ENCODE measurements at places on chromosomes 11 and 22. TPM values are rescaled to one million over a fixed set of nuclear protein-coding genes. Genes with fewer than 3 reads are reported as not detected.

- no peak for DNase-seq
Observed at GRCh38 chr22:27195494-27195893, 538.1 kb downstream of the MIAT start.

DNA sequence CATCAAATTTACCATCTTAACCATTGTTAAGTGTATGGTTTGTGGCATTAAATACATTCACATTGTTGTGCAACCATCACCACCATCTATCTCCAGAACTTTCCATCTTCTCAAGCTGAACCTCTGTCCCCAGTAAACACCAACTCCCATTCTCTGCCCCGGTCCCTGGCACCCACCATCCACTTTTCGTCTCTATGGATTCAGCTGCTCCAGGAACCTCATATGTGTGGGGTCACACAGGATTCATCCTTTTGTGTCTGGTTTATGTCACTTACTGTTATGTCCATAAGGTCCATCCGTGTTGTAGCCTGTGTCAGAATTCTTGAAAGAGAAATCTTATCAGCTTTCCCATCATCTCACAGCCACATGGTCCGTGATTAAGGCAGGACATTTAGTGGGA, 16.3 kb downstream of the TSPAN32 start:
- no peak for DNase-seq

GRCh38 chr11:120842195-120842594, 181.7 kb upstream of the TBCEL start:
- peak; percentile 11 for DNase-seq

GRCh38 chr22:50467341-50467740, 7.5 kb downstream of the SBF1 start:
- DNase-seq: no peak

DNA sequence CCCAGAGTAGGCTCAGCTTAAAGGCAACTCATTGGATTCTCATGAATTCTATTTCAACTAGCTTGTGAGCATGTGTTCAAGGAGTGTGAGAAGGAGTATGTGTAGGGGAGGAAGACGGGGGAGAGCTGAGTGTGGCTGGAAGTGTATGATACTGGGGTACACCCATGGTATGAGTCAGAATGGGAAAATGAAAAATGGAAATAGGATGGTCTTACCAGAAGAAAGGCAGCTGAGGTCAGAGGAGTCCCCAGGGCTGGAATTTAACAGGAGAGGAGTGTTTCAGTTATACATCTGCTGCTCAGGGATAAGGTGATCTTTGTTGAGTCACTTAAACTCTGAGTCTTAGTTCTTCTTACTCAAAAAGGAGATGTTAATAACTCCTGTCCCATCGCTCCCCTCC, 6.7 kb upstream of the ADAMTS15 start:
- no peak for DNase-seq

DNA sequence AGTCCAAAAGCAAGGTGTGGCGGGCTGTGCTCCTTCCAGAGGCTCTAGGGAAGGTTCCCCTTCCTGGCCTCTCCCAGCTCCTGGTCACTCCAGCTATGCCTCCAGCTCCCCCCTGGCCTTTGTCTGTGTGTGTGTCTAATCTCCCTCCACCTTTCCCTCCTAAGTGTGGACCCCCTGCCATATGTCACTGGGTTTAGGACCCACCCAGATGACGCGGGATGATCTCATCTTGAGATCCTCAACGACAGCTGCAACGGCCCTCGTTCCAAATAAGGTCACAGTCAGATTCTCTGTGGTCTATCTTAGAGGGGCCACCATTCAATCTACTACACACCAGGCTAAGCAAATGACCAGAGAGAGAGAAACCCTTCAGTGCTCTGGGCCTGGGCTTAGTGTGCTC, 107.9 kb downstream of the ARHGAP8 start:
- DNase-seq: no peak

- no peak for DNase-seq
Observed at GRCh38 chr11:75453916-75454655, 21.1 kb upstream of the KLHL35 start.

DNA sequence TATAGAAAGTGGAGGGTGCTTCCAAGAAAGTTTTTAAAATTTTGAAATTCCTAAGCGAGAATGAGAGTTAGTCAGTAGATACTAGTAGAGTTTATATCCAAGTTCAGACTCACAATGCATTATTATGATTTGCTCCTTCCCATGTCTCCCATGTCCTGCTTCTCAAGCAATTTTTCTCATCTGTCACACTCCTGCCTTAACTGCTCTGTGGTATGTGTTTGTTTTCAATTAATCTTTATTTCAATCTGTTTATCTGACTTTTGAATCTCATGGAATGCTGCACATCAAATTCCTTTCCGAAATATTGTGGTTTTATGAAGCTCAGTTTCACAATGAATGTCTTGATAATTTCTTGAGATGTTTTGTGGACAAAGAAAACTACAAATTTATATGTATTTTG, 18.1 kb downstream of the THY1 start:
- no peak for DNase-seq

DNA sequence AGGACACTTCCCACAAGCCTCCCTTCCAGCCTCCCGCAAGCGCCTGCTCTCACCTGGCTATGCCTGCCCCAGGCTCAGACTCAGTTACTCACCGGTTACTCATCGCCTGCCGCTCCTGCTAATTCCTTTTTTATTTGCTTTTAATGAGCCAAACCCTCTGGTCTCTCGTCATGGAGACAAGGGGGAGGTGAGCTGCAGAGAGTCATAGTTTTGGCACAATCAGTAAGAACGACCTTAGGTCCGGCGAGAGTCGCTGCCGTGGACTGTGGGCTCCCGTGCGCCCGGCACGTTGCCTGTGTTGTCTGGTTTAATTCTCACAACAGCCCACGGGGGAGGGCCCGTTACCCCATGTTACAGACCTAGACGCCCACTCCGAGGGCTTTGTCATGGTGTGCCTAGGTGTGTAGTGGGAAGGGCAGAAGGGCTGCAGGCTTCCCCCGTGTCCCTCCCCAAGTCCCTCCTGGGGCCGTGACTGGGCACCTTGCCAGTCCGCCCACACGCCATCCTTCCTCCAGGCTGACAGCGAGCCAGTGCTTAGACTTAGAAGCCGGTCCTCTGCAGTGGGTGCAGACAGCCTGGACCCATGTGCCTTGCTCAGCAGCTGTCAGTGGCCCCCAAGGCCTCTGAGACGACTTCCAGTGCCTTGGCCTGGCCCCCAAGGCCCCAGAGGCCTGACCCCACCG, 42.2 kb downstream of the WNT7B start:
- DNase-seq: peak; percentile 96

DNA sequence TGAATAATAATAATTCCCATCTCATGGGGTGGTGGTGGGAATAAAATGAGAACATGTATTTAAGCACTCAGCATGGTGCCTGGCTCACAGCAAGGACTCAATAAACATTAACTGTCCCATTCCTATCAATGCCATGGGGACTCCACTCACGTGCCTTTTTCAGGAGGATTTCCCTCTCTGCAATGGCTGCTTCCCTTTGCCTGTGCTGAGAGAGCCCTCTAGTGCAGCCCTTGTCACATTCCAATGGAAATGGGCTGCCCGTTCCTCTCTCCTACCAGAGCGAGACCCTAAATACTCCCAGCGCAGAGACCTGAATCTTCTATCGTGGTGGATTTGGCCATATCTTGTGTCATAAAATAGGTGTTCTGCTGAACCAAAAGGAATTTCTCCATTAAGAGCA, 621.5 kb upstream of the B3GAT1 start:
- peak; percentile 19 for DNase-seq

GRCh38 chr11:66275396-66275795, 2.6 kb upstream of the CNIH2 start:
- no peak for DNase-seq

ZNF143 gene
- 14.1 TPM for total RNA-seq

C11orf21 gene
- total RNA-seq: 0.11 TPM

GLYAT gene
- not detected for total RNA-seq

B3GAT1 gene
- total RNA-seq: 0.29 TPM

CYTH4 gene
- 1.7 TPM for total RNA-seq

ELMOD1 gene
- total RNA-seq: 2.6 TPM

RHOD gene
- not detected for total RNA-seq

SLC22A8 gene
- not detected for total RNA-seq
